ENCODE measurements at places on chromosomes 11 and 22.
A peak's percentile ranks its signal among the peaks of the same experiment; 100 is the strongest.

- DNase-seq: no peak
Measured at GRCh38 chr11:119858288-119858687, 129.3 kb upstream of the NECTIN1 start.

GRCh38 chr11:43925932-43926505 is 16.4 kb upstream of the C11orf96 start:
- DNase-seq: no peak

DNA sequence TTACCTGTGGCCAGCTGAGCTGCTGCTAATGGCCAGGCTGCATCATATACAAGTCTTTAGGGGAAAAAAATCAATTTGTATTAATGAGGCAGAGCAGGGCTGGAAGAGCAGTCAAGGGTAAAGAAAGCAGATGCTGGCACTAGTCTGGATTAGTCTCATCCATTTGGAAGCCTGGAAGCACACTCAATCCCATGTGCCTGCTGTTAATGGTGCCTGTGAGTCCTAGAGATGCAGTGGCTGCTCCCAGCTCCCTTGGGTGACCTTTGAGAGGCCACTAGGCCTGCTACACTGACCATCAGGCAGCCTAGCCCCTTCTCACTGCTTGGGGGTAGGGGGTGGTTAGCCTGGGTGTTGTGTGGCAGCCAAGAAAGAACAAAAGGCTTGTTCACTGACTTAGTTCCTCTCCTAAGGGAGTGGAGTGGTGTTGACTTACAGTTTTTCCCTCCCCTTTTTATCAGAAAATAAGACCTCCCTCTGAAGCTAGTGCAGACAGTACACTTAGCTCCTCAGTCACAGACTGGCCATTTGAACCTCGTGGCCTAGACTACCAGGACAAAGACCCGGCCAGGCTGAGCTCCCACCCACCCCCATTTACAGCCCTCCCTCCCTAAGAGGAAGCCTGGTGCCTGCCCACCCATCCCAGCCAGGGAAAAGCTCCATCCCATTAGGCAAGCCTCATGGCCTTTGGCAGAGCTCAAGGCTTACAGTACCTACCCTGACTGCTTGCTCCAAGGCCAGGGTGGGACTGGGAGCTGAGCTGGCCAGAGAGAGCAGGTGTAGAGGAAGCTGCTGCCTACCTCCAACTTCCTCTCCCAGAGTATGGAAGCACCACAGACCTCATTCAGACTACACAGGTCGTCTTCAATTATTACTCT is 7.8 kb downstream of the PIK3IP1 start:
- DNase-seq: no peak

DNA sequence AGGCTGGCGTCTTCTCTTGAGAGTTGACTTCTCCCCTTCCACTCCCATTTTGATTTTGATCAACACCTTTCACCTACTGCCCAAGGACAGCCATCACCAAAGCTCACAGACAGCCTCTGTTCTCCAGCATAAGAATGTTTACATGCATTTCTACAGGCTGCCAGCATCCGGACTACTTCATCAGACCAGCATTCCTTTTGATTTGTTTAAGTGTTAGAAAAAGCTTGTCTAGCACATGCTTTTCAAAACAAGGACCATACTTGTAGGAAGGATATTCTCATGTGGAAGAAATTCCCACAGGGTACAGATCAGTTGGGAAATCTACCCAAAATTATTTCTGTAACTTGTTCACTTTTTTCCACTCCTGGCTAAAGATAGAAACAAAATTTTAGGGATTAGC is 6.2 kb upstream of the KCNA4 start:
- no peak for DNase-seq

DNA sequence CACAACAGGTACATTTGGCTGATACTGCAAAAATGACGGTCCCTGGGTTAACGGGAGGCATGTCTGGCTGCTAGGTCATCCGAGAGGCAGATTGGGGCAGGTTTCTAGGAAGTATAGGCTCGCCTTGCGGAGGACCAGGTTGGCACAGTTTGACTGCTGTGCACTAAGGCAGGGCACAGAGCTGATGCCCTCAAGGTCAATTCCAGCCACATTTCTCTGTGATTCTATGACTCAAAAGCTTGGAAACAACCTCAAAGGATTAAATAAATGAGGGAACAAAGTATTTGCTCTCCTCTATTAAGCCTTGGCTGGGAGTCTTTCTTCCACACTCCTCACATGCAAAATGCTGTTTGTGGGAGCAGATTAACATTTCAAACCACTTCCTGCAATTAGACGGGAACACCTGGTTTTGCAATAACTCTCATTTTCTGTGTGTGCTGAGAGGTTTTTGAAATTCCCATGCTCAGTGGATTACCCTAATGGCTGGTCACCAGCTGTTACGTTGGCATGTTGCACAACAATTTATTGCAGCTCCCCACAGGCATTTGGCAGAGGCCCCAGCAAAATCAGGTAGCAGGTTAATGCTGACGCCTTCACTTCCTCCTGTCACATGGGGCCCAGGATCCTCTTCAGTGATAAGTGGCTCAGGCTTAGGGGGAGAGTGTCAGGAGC is 61.0 kb upstream of the PLET1 start:
- peak; percentile 99 for DNase-seq

GRCh38 chr11:77191823-77192495 is 63.9 kb downstream of the MYO7A start:
- DNase-seq: peak; percentile 54

GRCh38 chr11:20327377-20327935 is 36.1 kb upstream of the HTATIP2 start:
- DNase-seq: no peak

GRCh38 chr11:16347928-16348685 is 8.2 kb downstream of the SOX6 start:
- peak; percentile 15 for DNase-seq

DNA sequence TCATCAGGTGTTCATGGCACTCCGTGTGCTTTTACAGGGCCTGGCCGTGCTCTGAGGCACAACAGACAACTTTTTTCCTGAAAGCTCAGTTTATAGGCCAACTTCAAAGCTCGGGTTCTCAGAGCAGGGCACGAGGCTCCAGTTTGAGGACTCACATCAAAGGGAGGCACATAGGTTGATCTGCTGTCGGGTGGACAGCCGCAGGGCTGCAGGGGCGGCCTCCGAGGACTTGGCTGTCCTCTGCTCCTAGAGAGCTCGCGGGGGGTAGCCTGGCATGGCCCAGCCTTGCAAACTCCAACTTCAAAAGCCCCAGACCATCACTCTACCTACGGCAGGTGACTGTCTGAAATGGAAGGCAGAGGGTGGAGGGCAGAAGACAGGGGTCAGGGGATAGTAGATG is 31.6 kb downstream of the C11orf58 start:
- no peak for DNase-seq

DNA sequence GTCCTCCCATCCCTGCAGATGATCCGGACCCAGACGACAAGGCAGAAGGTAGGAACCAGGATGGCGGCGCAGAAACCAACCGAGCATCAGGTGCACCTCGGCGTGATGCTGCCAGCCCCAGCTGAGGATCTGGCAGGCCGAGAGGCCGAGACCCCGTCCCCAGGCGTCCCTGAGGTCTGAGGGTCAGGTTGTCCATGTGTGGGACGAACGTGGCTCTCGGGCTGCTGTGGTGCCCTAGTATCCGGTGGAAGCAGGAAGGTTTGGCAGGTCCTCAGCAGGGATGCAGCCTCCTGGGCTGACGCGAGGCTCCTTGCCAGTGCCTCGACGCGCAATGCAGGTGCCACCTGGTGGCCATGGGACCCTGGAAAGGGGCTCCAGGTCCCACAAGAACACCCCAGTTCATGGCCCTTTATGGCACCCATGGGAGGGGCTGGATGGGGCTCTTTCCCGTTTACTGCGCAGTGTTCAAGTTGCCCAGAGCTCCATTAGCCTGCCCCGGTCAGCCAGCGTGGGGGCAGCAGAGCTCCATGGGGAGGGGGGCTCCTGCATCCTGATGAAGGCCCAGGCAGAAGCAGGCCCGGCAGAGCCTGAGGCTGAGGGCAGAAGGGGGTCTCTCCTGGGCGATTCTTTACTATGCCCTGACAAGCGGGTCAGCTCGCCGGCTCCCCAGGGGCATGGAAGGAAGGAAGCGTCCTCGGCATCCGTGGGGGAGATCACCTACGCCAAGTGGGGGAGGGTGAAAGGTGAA is 129.9 kb downstream of the CTTN start:
- DNase-seq: no peak

- DNase-seq: no peak
Measured at GRCh38 chr22:49300241-49300640, 527.4 kb downstream of the BRD1 start.

DNA sequence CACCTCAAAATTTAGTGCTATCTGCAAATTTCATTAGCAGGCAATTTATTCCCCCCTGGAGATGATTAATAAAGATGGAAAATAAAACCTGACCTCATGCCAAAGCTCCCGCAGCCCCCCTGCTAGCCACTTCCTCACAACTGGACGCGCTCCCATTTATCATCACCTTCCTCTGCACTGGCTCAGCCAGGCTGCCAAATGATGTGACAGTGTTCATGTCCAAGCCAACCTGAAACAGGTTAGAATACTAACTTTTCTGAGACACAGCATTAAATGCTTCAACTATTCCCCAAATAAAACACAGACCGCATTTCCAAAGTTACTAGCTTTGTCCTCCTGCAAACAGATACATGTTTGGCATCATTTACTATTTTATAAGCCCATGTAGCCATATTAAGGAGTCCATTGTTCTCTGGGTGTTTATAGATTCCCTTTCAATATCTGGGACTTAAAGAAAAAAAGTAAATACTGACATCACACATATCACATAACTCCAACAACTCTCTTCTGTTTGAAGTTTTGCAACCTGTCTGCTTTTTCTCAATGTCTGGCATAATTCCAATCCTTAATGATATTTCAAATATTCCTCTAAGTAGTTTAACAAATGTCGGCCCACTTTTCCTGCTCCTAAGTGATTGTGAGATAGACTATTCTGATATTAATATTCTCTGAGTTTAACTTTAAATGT is 829.7 kb upstream of the FAT3 start:
- DNase-seq: peak; percentile 38

DNA sequence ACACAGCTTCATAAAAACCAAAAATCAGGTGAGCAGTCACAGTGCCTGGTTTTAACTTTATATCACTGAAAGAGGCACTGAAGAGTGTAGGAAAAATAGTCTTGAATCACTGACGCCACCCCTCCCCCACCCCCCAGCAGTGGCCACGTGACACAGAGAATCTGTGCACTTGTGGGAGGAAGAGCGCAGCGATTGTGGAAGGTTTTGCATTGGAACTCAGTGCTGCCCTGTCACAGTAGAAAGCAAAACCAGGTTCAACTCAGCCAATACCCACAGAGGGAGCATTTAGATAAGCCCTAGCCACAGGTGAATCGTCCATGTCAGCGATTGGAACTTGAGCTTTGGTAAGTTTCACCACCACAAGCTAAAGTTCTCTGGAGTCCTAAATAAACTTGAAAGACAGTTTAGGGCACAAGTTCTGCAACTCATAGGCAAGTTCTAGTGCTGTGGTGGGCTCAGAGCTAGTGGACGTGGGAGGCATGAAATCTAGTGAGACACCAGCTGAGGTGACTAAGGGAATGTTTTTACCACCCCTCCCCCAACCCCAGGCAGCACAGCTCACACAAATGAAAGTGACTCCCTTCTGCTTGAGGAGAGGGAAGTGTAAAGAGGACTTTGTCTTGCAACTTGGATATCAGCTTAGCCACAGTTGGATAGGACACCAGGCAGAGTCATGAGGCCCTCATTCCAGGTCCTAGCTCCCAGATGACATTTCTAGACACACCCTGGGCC is 13.3 kb downstream of the OR52B2 start:
- no peak for DNase-seq

DNA sequence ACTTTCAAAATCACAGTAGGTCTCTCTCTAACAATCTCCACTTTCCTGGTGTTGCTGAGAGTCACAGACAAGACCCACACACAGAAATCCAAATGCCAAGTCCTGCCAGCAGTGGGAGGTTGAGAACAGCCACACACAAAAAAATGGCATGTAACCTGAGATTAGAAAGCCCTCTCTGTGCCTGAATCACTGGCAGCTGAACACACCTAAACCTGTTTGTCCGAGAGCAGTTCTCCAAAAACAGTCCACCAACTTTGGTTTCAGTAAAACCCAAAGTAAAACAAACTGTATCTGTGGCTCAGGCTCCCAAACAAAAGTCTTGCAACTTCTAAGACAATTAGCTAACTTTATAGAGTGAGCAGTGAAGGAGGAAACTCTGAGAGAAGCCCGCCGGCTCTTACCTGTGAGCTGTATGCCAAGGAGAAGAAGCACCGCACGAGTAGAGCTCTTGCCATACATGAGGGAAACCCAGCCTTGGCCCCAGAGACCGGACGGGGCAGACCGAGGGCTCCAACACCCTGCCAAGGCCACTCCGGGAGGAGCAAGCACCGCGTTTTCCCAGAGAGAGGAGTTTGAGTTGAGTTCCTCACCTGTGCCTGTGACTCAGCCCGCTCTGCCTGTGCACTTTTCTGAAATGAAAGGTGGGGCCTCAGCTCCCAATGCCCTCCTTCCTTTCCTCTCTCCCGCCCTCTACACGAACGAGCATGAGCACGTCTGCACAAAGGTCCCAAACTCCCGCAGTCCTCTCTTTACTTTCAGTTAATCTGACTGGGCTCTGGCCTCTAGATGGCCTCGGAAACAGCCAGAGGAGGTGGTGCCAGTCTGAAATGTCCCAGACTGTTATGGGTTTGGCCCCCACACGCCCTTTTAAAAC is at the start of gene MPZL2:
Gene MPZL2, minus strand, starts transcription at position 603 of the 874 bp plus-strand sequence. Its CDS starts 144 bp downstream, at position 459.
- no peak for DNase-seq

GRCh38 chr11:10824888-10825287 is 16.2 kb upstream of the EIF4G2 start:
- DNase-seq: no peak

DNA sequence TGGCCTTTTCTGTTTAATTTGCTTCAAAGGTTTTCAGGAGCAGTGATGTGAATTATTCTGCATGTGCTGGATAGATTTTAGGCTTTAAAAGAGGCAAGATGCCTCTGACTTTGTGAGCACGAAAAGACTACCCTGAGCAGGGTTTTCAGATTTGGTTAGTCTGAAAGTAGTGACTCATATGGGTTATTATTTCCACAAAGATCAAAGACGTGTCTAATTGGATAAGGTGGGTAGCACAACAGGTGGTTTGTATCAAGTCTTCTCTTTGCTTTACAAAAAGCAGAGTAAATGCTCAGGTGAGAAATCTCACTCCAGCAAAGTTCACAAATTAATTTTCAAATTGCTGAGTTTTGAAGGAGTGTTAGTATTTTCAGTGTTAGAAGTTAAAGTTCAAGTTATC is 37.6 kb upstream of the DBX1 start:
- no peak for DNase-seq

DNA sequence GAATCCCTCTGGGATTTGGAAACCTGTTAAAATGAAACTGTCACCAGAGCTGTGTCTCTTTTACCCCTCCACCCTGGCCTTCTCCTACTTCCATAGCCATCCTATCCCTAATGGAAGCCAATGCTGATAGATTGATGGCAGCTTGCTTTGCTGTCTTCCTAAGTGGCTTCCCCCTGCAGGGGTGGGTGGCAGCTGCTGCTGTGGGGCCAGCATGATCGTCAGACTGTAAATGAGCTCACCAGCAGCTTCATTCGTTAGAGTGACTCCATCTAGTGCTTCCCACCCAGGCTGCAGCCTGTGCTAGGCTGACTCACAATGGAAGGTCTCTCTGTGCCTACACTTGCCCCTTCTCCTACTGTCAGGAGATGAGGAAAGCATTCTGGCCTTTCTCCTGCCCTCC is 311.0 kb downstream of the BUD13 start:
- DNase-seq: no peak

- no peak for DNase-seq
Measured at GRCh38 chr22:45475851-45476514, 26.7 kb upstream of the FBLN1 start.

- no peak for DNase-seq
Measured at GRCh38 chr11:73963861-73964260, 13.0 kb downstream of the DNAJB13 start.

Measured in amniotic epithelial cell (primary cell).